Activated CD8-positive, alpha-beta memory T cell treated with anti-CD3 and anti-CD28 coated beads for 48 hours (primary cell): ENCODE measurements at places on chromosomes 12 and 14.

DNA sequence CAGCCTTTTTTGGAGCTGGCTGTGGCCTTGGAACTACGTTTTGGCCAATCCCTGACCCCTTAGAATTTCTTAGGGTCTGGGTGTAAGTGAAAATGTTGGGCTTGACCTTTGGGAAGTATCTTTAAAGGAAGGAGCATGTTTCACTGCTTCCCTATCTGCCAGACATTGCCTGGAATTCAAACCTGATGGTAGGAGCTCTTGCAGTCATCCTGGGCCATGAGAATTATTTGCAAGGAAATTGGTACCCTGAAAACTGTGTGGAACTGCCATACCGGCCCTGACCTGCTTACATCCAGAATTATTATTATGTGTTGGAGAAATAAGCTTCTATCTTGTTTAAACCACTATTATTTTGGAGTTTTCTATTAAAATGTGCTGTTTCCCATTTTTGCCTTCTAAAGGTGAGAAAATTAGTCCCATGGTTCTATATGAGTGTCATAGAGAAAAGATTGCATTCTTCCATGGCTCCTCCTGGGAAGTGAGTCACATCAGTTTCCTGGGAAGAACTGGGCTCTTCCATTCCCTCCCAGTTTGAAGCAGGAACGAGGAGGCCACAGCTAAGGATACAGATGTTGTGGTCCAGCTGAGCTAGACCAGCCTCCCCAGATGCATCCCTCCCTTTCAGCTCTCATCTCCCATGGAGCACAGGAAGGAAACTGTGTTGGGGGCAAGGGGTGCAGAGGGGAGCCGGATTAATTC lies 9.5 kb upstream of the PGF start:
- no peak for DNase-seq

DNA sequence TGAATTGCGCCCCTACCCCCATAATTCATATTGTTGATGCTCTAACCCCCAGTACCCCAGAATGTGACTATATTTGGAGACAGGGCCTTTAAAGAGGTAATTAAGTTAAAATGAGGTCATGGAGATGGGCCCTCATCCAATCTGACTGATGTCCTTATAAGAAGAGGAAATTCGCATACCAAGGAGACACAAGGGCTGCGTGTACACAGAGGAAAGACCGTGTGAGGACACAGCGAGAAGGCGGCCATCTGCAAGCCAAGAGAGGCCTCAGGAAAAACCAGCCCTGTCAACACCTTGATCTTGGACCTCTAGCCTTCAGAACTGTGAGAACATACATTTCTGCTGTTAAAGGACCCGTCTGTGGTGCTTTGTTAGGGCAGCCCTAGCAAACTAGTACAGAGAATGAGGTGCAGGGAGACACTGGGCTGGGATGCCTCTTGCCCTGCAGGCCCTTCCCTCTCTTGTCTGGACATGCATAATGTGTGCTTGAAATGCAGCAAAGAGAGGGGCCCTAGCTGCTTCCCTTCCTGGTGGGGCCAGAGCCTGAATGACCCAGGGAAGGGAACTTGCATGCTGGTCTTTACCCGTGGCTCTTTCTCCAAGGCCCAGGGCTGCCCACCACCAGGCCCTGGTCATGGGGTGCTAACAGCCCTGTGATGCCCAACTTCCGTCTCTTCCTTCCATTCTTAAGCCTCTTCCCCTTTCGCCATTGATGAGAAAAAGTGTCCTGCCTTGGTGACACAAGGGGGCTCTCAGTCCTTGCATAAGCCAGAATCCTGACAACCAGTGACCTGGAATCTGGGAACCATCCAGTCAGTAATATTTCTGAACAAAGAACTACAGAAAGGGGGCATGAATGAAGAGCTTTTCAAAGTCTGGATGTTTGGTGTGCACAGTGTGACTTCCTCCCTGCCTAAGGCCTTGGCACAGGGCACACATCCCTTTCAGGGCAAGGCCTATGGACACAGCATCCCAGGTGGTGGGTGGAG lies 50.0 kb upstream of the GPATCH2L start:
- no peak for DNase-seq

GRCh38 chr12:51901881-51902280 lies 5.4 kb upstream of the ACVRL1 start:
- no peak for DNase-seq

GRCh38 chr12:52727037-52727436 lies 23.7 kb upstream of the KRT77 start:
- no peak for DNase-seq

- no peak for DNase-seq
These were observed 361.1 kb upstream of the CLEC14A start for GRCh38 chr14:38616959-38617358.

DNA sequence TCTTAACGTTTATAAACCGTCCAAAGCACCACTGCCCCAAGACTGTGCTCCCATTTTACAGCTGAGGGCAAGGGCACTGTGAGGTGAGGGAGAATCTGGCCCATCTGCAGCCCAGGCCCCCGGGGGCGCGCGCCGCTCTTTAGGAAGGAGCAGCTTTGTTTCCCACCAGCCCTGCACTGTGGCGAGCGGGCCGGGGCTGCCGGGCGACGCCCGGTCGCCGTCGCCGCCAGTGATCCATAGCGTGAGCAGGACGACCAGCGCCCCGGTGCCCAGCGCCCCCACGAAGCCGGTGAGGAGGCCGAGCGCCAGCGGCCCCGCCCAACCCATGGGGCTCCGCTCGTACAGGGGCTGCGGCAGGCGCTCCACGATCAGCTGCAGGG lies 34.6 kb downstream of the FIGNL2 start:
- DNase-seq = no peak

GRCh38 chr12:105013892-105014291 lies 27.8 kb downstream of the NOPCHAP1 start:
- DNase-seq = no peak

DNA sequence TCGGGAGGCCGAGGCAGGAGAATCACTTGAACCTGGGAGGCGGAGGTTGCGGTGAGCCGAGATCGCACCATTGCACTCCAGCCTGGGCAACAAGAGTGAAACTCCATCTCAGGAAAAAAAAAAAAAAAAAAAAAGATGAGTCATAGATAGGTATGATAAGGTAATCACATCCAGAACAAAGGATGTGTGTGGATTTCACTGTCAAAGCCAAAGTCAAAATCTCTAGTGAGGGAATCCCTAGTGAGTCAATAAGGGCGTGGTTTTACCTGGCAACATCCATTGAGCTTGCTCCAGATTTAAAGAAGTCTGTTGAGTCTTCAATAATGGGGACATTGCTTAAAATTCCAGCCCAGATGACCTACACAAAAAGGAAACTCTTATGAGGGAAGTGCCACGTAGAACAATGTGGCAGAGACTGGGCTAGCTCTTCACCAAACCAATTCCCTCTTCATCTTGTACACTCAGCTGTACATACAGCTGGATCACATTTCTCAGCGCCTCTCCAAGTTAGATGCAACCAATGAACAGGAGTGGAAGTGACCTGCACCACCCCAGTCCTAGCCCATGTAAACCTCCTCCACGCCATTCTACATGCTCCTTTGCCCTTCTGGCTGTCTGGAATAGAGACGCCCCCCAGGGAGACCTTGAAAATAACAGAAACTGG lies 23.4 kb downstream of the ALDH1L2 start:
- DNase-seq = no peak

DNA sequence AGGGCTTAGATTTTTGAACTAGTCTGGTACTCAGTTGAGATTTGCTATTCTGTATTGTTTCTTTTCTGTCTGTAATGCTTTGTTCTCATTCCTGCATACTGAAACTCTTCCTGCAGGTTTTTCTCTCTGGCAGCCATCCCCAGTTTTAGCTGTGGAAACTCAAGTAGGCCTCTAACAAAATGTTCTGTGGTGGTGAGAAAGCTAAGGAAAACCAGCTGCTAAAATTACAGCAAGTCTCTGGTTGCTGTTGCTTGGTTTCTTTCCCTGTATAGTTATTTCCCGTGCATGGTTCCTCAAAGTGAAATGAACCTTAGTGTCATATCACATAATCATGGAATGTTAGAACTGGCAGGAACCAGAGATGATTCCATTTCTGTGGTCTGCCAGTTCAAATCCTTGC lies 442.5 kb downstream of the NRXN3 start:
- no peak for DNase-seq

DNA sequence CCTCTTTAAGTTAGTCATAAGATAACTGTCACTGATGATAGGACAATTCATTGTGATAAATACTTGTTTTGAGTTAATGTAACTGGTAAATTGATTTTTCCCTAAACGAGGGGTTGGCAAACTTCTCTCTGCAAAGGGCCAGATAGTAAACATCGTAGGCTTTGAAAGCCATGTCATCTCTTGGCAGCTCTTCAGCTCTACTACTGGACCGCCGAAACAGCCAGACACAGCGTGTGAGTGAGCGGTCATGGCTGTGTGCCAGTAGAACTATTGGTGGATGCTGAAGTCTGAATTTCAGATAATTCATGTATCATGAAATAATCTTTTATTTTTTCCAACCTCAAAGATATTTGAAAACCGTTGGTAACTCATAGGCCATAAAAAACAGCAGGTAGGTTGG lies 9.9 kb downstream of the PIWIL1 start:
- no peak for DNase-seq

DNA sequence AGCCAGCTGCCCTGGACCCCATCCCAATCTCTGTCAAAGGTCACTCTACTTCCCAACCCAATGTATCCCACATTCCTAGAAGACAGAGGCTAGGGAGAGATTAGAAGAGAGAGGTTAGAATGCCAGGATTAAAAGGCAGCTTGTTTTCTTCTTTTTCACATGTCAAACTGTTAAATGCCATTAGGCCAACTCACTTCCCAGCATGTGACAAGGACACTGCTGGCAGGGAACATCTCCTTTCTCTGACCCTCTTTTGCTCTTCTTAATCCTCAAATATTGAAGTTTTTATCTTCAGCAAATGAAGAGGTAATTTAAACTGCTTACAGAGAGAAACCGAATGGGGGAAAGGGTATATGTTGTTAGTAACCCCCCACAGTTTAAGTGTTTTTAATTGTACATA lies 89.1 kb downstream of the BBS10 start:
- DNase-seq = no peak

DNA sequence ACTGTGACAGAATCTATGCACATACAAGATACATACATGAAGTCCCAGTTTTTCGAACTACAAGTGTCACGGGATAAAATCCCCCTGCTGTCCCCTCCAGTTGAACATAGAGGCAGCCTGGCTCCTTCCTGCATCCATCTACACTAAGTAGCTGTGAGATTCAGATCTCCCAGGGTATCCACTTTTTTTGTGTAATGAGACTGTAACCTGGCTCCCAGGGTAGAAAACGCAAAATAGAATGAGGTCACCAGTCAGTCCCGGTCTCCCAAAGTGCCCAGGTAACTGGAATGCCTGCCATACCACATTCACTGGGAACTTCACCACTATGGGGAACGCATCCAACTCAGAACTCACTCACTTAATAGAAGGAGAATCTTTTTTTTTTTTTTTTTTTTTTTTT lies 67.8 kb downstream of the TMCC3 start:
- DNase-seq = no peak

DNA sequence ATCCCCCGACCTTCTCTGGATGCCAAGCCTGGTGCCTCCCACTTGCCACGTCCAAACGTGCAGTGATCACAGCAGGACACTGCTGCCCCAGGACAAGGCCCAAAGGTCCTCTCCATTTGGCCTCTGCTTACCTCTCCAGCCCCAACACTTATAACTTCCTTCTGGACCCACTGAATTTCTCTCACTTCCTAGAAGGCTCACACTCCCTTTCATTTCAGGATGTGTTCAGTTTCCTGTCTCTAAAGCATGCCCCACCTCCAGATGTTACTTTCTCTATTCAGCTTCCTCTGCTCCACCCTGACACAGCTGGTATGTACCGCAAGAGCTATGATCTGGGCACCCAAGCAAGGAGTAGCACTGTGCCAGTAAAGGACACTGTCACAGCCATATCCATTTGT lies 33.0 kb downstream of the CDKL1 start:
- no peak for DNase-seq

DNA sequence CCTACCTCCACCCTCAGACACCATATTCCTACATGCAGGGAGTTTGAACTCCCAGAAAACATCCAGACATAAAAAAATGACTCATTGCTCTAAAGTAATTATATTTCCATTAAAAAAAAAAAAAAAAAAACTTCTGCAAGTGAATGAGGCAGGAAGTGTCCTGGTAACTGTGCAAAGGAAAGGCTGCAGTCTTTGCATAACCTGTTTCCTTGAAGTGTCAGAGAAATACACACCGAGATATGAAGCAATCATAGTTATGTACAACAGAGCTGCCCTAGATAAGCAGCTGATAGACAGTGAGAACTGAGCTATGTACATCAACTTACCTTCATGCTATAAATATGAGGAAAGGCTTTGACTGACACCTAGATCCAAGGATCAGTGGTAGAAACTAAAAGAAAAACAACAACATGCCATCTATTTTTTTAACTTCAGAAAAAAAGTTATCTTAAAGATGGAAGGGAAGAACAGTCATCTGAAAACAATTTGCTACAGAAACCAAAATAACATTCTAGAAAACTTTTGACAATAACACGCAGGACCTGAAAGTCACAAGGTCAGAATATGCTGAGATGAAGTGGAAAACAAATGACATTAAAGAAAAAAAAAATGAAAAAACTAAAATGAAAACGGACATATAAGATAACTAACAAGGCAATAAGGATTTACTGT lies 263.2 kb downstream of the SEC23A start:
- DNase-seq = no peak

DNA sequence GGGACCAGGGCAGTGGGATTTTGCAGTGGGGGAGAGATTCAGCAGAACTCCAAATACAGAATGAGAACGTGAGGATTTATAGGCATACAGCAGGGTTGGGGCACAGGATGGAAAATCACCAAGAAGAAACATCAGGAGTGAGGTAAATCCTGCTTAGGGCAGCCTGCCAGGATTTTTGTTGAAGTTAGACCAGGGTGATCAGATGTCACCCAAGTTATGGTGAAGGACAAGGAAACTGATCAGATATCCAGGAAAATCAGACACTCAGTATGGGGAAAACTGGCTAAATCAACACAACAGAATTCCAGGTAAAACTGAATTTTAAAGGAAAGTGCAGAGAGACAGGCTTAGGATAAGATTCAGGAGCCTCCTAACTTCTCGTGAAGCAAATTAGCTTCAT lies 682.4 kb downstream of the TMEM121 start:
- no peak for DNase-seq

- no peak for DNase-seq
These were observed 349.9 kb downstream of the LRIG3 start for GRCh38 chr12:58570411-58570810.

DNA sequence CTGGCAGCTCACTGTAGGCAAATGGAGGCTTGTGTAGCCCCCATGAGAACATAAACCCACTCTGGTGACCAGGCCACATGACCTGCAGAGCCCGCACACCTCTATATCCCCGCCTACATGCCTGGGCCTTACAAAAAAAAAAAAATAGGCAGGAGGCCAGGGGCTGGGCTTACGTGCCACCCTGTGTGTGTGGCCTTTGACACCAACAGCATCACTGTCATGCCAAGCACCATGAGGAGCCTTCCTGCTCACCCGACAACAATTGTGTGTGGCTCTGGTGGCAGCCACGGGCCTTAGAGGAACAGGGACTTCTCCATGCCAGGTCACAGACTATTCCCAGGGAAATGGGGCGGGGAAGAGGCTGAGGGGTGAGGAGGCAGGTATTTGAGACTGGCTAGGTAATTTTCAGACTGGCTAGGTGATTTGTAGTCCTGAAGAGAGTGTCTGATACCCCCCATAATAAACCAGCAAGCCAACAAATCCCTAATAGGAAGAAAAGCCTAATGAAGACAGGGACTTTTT lies 140.0 kb downstream of the DPF3 start:
- DNase-seq = no peak

GRCh38 chr12:101592921-101593320 lies 1.9 kb upstream of the MYBPC1 start:
- DNase-seq = no peak
